Heart left ventricle (tissue), 16 donors: ENCODE measurements at places on chromosomes 6 and 20.

- DNase-seq: no peak
These were observed 5.0 kb downstream of the SF3B5 start for GRCh38 chr6:144090384-144090783.

- no peak for DNase-seq
These were observed 86.1 kb downstream of the LINC00237 start for GRCh38 chr20:21019814-21020658.

- no peak for DNase-seq
These were observed 1144.5 kb downstream of the HACE1 start for GRCh38 chr6:103715269-103715668.

DNA sequence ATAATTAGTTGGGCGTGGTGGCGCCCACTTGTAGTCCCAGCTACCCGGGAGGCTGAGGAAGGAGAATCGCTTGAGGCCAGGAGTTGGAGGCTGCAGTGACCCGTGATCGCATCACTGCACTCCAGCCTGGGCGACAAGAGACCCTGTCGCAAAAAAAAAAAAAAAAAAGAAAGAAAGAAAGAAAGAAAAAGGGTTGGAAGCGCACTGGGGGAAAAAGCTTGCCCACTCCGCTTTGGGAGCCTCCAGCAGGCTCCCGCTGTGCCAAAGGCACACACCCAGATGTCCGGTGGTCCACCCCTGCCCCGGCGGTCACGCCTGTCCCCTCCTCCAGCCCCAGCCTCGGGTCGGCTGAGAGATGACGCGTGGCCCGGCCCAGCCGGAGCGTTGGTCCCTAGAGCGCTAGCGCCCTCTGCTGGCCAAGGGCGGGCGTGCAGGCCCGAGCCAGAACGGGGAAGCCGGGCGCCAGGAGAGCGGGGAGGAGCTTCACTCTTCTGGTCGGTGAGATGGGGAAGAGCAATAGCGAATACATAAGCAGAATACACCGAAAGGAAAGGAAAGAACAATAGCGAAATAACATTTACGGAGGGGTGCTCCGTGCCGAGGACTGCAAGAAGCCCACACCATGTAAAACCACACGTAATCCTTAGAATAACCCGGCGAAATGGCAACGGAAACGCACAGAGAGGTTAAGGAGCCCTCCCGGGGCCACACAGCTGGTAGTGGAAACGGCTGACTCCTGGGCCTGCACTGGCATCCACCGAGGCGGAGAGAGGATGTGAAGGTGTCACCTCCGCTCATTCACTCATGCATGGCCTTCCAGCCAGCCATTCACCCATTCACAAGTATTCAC is 41.7 kb downstream of the UBE2V1 start:
- peak; percentile 96 for DNase-seq

- no peak for DNase-seq
These were observed 29.6 kb downstream of the QKI start for GRCh38 chr6:163444077-163444476.

- DNase-seq: peak; percentile 77
These were observed at the start of gene HLA-B for GRCh38 chr6:31356946-31357466. Gene HLA-B, minus strand, starts transcription at chr6:31357179. Its CDS starts 21 bp downstream, at chr6:31357158.

GRCh38 chr6:82573254-82573972 is 209.8 kb downstream of the TPBG start:
- no peak for DNase-seq

DNA sequence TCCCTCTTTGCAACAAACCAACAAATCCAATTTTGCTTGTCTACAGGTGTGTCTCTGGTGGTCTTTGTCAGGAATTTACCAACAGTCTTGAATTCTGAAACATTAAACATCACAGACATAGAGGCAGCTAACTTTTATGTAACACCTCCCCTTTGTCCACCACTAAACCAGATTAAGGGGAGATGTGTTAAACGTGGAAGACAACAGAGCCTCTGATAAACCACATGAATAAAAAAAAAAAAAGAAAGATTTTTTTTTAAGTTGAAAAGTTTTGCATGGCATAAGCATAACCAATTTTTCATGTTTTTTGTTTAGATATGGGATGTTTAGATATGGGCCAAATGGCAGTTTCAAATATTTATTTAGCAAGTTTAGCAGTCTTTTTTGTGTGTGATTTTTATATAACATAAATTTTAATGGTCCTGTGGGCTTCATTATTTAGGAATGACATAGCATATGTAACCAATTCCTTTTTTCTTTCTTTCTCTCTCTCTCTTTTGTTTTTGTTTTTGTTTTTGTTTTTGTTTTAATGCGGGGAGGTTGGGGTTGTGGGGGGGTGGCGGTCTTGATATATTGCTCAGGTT is 60.7 kb upstream of the BTN3A2 start:
- no peak for DNase-seq

DNA sequence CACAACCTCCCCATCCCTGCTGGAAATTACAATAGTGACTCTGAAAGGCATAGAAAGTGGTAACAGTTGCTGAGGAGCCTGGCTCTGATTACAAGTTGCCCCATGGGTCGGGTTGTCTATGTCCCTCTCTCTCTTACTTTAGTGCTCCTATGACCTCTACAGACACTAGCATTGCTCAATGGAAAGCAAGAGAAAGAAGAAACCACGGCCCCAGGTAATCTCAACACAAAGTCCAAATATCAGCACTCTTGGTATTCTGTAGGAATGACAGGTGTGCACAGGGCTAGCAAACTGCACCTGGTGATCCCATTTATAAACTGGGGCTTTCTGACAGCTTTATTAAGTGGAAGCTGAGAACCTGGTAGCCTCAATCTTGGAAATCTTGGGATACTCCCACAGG is 80.4 kb upstream of the EMILIN3 start:
- no peak for DNase-seq

DNA sequence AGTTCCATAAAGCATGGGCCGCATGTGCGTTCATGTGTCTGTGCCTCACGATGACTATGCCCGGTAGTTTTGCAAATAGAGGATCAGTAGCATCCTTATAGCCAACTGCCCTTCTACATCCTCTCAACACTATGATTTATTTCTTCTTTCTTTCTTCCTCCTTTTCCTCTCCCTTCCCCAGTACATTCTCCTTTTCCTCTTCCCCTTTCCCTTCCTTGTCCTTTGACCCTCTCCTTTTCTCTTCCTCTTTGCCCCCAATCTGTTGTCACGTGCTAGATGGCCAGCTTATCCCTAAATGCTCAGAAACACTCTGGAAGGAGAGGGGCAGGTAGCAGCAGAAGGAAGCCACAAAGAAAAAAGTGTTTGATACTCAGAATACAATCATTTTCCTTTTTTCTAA is 20.2 kb upstream of the ADGRF1 start:
- no peak for DNase-seq
